ENCODE measurements at places on chromosomes 11 and 22.

GRCh38 chr11:11125618-11126017, 227.4 kb downstream of the CSNK2A3 start:
- no peak for DNase-seq

- no peak for DNase-seq
Measured at GRCh38 chr11:61833471-61833870, 5.4 kb downstream of the FADS2 start.

DNA sequence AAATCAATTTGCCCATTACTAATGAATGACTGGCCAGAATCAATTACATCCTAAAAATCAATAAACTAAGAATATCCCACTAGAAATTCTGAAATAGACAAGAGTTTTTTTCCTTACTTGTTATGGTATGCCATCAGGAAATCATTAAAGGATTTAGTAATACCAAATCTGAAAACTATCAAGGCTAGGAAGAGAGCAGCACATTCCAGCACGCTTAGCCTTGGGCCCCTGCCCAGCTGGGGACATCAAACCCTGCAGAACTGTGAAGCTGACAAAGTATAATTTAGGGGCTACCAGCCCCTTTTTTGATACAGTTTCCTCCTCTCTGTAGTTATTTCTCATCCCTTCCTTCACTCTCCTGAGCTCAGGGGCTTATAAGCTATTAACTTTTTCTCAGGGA, 247.8 kb upstream of the ZC3H12C start:
- DNase-seq = no peak

- DNase-seq = no peak
Measured at GRCh38 chr11:115168229-115168671, 336.0 kb downstream of the CADM1 start.

- DNase-seq = no peak
Measured at GRCh38 chr22:19818324-19819207, 36.1 kb downstream of the GNB1L start.

- DNase-seq = no peak
Measured at GRCh38 chr11:95450547-95451123, 219.6 kb upstream of the SESN3 start.

DNA sequence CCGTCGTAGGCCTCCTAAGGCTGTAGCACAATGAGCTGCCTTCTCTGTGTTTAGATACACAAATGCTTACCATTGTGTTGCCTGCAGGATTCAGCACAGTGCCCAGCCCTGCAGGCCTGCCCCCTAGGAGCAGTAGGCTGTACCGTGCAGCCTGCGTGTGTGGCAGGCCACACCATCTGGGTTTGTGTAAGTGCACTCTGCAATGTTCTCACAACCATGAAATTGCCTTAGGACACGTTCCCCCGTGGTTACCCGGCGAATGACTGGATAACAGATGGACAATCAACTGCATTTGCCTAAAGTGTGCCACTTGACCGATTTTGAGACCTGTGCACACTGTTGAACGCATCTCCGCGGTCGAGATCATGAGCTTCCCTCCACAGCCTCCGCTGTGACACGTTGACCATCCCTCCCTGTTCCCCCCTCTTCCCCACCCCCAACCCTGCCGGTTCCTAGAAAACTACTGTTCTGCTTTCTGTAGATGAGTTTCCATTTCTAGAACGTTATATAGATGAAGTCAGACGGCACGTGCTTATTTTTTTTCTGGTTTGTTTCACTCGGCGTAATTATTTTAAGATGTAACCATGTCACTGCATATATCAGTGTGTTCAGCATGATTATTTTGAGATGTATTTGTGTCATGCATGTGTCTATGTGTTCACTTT, 22.2 kb upstream of the CTSD start:
- DNase-seq = no peak

DNA sequence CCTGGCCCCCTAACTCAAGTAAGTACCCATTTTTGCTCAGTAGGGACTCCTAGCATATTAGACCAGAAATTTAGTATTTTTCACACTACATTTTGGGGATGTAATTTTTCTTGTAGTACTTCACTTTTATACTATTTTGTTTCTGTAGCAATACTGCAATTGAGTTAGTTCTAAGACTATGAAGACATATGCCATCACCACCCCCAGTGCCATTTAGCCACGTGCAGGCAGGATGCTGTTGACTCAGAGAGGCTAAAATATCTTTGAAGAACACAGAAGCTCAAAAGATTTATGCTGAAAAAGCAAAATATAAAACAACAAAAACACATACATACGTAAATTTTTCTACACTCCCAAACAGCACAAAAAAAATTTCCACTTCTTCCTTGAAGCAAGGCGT, 29.1 kb upstream of the DLAT start:
- no peak for DNase-seq

DNA sequence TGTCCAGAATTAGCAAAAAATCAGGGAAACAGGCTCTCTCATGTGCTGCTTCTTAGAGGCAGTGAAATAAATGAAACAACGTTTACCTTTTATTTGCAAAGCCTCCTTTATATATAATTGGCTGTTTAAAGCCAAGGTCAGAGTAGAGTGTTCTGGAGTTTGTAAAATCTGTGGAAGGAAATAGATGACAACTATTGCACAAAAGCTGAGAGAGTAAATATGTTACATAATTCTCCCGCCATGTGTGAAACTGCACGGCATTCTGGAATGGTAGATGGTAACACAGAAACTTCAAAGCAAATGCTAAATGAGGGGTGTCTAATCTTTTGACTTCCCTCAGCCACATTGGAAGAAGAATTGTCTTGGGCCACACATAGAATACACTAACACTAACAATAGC, 51.5 kb upstream of the FGF3 start:
- DNase-seq = no peak
